ENCODE measurements at places on chromosomes 1 and 21.
A peak's percentile ranks its signal among the peaks of the same experiment; 100 is the strongest.

- DNase-seq, result no peak
Measured at GRCh38 chr1:229822026-229822425, 196.0 kb downstream of the URB2 start.

- DNase-seq, result no peak
Measured at GRCh38 chr1:211231873-211232272, 27.3 kb upstream of the RCOR3 start.

- no peak for DNase-seq
Measured at GRCh38 chr1:35656863-35657232, 15.5 kb upstream of the PSMB2 start.

DNA sequence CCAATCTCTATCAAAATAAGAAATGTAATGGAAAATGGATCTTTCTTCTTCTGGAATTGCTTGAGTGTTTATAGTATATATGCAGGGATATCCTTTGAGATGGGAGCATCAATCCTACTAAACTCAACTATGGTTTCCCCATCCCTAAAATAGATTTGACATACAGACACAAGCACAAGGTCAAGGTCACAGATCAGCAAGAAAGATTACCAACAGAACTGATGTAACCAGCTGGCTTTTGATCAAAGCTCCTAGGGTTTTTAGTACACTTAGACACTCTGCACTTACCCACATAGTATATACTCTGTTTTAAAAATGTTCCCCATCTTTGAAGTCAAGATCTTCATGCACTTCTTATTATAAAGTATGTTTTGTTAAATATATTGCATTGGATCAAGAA lies 85.5 kb downstream of the NRIP1 start:
- no peak for DNase-seq

DNA sequence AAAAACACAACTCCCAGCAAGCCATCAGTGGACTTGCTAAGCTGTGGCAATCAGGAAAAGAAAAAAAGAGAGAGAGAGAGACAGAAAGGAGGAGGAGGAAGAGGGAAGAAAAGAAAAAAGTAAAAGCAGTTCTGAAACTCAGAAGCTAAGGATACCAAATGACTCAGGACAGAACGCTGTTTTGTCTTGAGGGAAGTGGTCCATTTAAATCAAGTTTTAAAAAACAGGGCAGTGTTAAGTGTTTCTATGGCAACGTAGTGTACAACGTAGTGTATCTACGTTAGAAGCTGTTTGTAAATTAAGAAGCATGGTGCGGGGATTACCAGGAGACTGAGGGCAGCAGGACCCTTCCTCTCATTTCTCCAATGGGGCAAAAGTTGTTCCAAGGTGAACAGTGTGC lies 5.8 kb downstream of the ADORA3 start:
- DNase-seq, result no peak

DNA sequence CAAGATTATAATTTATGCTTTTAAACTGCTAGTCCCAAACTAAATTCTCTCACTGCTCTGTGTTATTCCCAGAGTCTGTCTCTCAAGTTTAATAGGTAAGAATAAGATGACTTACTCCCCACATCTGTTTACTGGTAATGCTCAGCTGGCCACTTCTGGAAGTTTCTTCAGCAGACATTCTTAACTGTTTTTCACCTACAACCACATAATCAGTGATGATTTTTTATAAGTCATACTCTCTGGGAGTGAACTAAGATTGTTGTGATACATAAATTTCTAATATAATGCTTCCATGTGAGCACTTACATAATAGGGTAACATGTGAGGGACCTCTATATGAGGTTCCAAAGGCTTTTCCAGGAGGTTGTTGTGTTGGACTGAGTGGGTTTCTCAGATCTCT lies 8.7 kb downstream of the SLAMF7 start:
- DNase-seq, result peak; percentile 66

DNA sequence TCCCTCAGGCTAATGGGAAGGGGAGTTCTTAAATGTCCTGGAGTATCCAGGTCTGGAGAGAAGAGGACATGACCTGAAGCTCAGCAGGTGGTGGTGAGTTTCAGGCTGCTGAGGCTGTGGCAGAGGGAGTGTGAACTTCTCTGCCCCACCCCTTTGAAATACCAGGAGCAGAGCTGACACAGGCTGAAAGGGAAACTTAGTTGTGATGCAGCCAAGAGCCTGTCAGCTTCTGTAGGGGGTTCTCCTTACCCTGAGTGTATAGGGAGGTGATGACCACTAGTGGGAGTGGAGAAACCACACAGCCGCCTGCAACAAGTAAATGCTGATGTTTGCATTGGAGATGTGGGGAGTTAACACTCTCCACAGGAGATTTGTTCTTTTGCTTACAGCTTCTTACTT lies 152.3 kb downstream of the FCRL5 start:
- no peak for DNase-seq

GRCh38 chr21:36718951-36719501 lies 20.1 kb downstream of the SIM2 start:
- no peak for DNase-seq

GRCh38 chr1:61781151-61781550 lies 38.9 kb downstream of the PATJ start:
- DNase-seq, result no peak

- peak; percentile 15 for DNase-seq
Measured at GRCh38 chr1:181383695-181384094, 99.6 kb upstream of the CACNA1E start.

- no peak for DNase-seq
Measured at GRCh38 chr1:25564777-25565574, 21.6 kb downstream of the LDLRAP1 start.

GRCh38 chr1:44640200-44640853 lies 34.0 kb downstream of the TMEM53 start:
- DNase-seq, result no peak

DNA sequence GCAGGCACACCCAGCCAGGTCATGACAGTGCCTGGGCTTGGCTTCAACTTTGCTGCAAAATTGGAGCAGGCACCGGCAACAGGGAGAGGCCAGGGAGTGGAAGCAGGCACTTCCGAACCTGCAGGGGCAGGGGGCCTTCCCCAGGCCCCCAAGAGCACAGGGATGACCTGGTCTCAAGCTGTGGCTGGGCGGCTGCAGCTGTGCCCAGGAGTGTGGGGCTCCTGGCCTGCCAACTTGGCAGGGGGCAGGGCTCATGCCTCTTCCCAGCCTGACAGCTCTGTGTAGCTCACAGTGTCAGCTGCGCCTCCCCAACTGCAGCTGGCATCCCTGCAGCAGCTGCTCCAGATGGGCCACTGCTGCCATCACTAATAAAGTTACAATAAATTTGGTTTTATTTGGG lies 51.5 kb upstream of the SCYL3 start:
- no peak for DNase-seq

DNA sequence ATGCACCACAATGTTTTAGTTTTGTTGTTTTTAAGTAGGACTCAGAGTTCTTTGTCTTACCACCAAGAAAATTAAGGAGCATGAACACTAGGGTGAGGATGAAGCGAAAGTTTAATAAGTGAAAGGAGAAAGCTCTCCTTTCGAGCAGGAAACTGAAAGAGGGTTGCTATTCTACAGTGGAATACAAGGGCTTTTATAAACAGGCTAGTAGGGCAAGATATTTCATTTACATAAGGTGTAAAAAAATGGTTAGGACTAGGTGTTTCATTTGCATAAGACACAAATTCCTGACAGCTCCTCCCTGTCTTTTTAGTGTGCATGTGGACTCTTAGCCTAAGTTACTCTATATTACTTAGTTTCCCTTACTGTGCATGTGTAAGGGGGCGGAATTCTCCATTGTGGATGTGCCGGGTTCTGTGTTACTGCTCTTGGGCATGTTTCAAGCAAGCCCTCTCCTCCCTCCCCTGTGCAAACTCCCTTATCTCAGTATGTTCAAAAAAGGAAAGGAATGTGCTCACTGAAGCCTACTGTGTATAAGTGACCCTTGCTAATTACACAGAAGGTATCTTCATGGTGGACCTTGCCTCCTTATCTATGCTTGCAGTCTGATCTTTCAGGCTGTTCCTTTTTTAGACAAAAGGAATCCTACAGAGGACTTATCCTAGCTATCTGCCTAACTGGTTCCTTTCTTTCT lies 7.3 kb downstream of the TSHB start:
- DNase-seq, result no peak

DNA sequence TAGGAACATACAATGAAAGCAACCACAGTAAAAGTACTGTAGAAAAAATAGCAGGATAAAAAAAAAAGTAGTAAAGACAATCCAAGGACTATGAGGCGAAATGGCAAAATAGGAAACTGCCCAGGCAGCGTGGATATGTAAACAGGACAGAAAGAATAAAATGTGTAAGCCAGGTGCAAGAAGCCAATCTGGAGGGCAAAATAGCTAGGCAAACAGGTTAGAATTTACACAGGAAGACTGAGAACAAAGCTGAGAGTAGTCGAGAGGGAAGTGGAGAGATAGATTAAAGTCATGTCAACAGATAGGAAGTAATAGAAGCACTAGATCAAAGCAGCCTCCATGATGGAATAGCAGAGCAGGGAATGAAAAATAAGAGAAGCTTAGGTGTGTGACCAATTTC lies 124.2 kb upstream of the B3GALT2 start:
- DNase-seq, result no peak

- no peak for DNase-seq
Measured at GRCh38 chr1:26021647-26022403, at the start of gene EXTL1. Gene EXTL1, plus strand, starts transcription at chr1:26021775. Its CDS starts 872 bp downstream, at chr1:26022647.

- DNase-seq, result peak; percentile 74
Measured at GRCh38 chr21:31888936-31889371, 16.1 kb downstream of the HUNK start.

DNA sequence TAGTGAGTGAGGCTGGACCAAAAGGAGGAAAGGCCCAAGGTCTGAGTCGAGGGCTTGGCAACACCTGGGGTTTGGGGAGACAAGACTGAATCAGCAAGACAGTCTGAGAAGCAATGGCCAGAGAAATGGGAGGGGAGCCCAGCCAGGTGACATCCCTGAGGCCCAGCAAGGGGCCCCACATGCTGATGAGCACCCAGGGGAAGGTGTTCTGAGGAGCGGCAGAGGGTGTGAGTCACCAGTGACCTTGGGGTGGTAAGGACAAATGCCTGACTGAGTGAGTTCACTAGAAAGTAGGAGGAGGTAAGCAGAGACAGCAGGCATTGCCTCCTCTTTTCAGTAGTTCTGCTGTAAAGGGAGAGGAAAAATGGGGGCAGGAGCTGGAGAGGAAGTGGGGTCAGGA lies 192.4 kb upstream of the GALNT2 start:
- no peak for DNase-seq

DNA sequence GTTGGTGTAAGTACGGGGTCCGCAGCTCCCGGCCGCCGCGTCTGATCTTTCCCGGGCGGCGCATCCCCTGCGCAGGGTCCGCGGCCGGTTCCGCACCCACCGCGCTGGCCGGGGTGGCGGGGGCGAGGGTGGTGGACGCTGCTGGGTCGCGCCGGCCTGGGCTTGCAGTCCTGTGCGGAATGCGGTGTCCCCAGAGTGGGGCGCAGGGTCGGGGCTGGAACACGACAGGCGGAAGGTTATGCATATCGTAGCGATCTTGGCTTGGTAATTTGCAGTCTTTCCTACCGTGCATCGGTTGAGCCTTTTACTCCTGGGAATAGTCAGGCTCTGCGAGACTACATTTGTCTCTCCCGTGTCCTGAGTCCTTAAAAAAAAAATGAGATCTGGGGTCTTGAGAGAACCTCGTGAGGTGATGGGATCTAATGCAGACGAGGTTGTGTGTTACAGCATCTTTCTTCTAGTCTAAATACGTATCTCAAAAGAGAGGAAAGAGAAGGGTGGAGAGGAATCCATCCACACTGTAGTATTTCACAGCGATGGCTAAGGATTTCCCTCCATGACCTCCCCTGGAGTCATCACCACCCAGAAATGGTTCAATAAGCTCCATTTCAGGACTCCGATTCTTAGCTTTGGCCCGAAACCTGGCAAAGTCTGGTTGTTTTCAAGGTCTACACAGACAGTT lies 572 bp downstream of the ATP1B1 start:
- no peak for DNase-seq

DNA sequence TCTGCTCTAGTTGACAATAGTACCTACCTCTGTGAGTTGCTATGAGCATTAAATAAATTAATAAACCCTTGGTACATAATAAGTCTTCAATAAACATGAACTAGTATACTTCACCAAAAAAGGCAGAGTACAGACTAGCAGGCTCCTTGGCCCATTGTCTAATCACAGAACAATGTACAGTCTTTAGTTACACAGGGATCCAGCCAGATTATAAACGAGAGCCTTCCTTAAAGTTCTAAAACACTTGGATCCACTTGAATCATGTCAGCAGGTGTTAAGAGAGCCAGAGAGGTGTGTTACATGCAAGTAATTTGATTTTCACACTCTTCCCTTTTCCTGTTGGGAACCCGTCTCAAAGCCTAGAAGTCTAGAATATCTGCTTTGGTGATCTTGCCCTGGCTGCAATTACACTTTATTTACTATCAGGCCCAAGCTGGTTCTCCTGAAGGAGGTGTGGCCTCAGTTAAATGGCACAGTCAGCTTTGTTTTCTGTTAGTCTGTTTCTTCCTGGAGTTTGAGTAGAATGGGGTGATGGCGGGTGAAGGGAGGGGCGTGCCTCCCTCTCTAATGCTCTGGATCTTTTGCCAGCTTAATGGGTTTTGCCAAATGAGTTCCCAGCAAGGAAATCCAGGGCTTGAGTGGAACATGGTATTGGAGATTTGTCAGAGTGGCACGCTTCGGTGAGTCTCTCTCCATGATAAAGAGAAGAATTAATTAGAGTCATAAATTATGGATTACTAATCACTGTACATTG lies 570.9 kb upstream of the CAMK1G start:
- DNase-seq, result no peak

DNA sequence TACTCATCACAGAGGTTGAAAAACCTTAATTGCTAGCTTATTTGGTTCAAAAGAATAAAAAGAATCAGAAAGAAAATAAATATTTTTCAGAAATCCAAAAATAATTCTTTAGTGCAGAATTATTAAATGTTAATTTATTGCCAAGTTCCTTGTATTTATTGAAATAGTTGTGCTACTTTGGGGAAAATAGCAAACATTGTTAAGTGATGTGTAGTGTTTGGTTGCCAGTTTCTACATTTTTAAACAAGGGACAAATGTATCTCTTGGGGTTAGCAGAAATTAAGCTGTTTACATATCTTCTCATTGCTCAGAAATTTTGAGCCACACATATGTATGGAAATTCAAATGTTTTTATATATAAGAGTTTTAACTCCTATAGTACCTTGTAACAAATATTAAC lies 775.0 kb downstream of the USP25 start:
- no peak for DNase-seq

- DNase-seq, result no peak
Measured at GRCh38 chr1:62288662-62289061, 30.6 kb downstream of the KANK4 start.

DNA sequence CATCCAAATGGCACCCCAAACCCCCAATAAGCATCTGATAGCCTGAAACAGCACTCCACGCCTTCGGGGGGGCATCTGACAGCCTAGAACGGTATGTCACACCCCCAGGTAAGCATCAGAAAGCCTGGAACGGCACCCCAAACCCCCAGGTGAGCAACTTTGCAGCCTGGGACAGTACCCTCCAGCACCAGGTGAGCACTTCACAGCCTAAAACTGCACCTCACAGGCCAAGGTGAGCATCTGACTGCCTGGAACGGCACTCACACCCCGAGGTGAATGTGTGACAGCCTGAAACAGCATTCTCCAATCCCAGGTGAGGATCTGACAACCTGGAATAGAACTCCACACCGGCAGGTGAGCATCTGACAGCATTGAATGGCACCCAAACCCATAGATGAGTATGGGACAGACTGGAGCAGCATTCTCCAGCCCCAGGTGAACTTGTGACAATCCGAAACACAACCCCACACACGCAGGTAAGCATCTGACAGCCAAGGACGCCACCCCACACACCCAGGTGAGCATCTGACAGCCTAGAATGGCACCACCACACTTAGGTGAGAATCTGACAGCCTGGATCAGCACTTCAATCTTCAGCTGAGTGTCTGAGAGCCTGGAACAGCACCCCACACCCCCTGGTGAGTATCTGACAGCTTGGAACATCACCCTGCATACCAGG lies 18.3 kb upstream of the MMEL1 start:
- DNase-seq, result no peak

Measured in bronchial epithelial cell (primary cell).